SJCRH30 (cell line): ENCODE measurements at places on chromosomes 13 and 19.

GRCh38 chr13:34816908-34817665 is 125.0 kb upstream of the NBEA start:
- DNase-seq: no peak

DNA sequence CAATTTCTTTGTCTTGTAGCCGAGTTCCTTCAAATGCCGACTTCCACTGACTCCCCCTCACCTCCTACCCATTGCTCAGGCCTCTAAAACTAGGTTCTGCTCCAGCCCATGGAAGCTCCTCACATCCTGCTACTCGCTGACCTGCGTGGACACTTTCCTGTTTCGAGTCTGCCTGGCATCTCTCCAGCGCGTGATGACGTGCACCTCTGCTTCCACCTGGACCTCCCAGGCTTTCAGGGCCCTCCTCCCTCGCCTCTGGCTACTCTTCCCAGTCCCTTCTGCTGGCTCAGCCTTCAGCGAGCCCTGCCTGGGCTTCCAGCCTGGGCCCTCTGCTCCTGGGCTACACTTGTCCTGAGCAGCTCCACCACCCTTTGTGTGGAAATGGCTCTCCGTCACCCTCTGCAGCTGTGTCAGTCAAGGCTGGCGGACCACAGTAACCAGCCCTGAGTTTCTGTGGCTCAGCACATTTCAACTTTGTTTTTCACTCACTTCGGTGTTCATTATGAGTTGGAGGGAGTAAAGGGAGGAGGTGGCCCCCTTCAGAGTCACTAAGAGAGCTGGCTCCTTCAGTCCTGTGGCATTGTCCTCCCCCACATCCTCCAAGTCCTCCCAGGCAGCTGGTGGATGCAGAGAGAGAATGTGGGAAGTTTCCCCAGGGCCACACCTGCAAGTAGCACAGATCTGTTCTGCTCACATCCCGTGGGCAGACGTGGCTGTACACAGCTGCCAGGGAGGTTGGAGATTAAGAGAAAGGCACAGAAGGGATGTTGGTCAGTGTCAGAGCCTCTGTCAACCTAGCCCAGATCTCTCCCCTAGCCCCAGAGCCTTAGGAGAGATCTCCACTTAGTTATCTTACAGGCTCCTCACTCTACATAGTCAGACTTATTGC is 49.4 kb downstream of the SERP2 start:
- DNase-seq: no peak

DNA sequence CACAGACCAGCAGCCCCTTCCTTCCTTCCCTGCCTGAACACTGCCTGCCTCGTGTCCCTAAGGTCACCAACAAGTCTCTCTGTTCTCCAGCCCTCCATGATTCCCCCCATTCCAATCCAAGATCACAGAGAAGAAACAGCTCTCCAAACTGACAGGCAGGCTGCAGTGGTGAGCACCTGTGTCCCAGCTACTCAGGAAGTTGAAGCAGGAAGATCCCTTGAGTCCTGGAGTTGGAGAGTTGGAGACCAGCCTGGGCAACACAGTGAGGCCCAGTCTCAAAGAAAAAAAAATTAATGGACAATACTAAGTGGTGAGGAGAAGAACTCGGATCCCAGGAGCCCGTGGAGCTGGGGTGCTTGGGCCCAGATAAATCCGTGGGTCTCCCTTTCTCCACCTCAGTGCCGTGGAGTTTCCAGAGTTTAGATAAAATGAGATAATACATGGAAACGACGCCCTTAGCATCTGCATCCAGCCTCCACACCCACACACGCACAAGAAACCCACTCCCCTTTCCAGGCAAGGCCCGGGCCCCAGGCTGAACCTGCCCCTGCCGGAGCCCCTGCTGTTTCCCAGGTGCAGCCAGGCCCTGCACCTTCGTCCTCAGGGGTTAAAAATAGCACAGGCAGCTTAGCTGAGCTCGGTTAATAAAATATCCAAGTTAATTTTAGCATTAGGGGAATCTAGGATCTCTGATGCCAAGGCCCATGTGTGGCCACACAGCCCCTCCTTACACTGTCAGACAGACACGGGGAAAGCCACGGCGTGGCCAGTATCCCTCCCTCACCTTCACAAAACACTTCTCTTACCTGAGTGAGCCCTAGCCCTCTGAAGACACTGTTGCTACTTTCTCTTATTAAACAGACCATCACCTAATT is 4.7 kb downstream of the RASA3 start:
- no peak for DNase-seq

GRCh38 chr13:31032528-31033113 is 100.2 kb downstream of the TEX26 start:
- no peak for DNase-seq

GRCh38 chr13:83620530-83621220 is 261.6 kb downstream of the SLITRK1 start:
- DNase-seq: no peak

- DNase-seq: no peak
These were observed 196.3 kb downstream of the TSHZ3 start for GRCh38 chr19:31152906-31153305.

DNA sequence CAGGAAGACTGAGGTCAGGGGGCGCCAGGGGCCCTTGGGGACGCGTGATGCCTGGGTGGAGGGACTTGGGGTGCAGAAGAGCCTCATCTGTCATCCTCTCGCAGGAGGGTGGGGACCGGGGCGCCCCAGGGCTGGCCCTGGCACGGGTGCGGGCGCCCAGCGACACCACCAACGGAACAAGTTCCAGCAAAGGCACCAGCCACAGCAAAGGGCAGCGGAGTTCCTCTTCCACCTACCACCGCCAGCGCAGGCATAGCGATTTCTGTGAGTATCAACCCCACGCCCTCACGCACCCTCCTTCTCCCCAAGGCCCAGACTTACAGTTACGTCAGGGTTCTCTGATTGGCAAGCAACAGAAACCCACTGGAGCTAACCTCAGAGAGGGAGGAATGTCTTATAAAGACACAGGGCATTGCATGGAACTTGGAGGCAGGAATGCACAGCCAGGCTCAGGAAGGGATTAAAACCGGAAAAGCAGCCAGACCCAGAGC is 29.4 kb downstream of the MARK4 start:
- DNase-seq: no peak

- DNase-seq: no peak
These were observed 12.6 kb upstream of the AXL start for GRCh38 chr19:41206456-41206855.
